Activated CD4-positive, alpha-beta T cell treated with anti-CD3 and anti-CD28 coated beads, Interleukin-2, amount 10 ng/mL, durations not matched to agents 7 days and 5 days (primary cell): ENCODE measurements at places on chromosomes 3 and 15. TPM values are rescaled to one million over a fixed set of nuclear protein-coding genes. Genes with fewer than 3 reads are reported as not detected.
A peak's percentile ranks its signal among the peaks of the same experiment; 100 is the strongest.

The SUCNR1 gene
- not detected for total RNA-seq

DNA sequence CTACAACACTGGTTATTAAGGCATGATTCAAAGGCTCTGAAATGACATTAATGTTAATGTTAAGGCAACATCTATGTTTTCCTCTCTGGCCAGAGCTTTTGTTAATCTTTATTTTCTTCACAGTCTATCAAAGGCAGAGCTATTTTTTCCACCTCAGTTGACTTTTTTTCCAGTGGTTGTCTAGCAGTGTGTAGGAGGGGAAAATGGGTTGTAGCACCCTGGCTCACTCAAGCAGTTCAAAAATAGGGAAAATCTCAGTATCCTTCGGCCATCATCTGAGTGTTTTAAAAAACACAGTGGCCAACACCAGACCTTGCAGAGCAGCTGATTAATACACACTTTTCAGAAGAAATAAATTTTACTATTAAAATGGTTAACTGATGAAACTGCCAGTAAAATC is 21.4 kb downstream of the CBLB start:
- DNase-seq, result no peak

- no peak for DNase-seq
Measured at GRCh38 chr15:68511073-68511991, 67.5 kb upstream of the CORO2B start.

The TMEM212 gene
- not detected for total RNA-seq

DNA sequence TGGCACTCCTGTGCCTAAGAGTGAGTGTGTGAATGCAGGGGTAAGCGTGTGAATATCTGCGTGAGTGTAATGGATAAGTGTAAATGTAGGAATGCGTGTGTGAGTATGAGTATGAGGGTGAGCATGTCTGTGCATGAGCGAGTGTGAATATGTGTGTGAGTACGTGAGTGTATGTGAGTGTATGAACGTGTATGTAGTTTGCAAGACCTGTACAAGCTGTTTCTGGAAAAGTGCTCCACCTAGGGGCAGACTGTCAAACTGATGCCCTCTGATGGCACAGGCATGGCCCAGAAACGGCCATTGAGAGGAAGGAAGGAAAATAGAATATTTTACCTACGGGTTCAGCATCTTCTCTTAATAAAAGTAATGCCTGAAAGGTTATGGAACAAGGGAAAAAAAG is 24.4 kb upstream of the FRMD4B start:
- peak; percentile 78 for DNase-seq

The SEMA3B gene
- total RNA-seq, result 0.37 TPM

The LMAN1L gene
- total RNA-seq, result 0.92 TPM

The TMEM42 gene
- 10.7 TPM for total RNA-seq

The NPAP1 gene
- not detected for total RNA-seq

DNA sequence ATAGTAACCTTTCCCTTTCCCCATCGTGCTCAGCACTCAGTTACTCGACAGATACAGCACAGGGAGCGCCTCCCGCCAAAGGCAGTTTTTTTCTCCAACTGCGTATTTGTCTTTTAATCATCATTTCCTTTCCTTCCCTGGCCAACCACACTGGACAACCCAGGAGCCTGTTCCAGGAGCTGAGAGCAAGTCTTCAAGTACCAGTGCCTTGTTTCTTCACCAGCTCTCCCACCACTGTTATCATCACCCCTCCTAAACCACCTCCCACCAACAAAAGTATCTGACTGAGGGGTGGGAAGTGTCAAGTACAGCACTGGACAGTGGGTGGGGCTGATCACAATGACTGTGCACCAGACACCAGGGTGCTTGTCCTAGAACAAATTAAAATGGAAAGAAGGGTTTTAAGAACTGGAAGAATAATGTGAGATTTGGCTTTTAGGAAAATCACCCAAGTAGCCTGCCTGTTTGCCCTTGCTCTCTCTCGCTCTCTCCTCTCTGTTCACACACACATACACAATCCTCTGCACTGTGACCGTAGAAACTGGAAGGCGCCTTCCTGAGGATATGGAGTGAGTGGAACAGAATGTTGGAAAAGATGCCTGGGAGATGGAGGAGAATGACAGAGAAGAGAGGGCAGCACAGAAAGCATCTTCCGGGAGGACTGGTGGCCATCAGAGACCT is 126.3 kb downstream of the TNIK start:
- no peak for DNase-seq

The PATL2 gene
- 15.9 TPM for total RNA-seq

The CLRN1 gene
- not detected for total RNA-seq

The ALPK3 gene
- total RNA-seq, result 0.15 TPM

- DNase-seq, result peak; percentile 52
Measured at GRCh38 chr3:160400030-160400701, 716 bp downstream of the SMC4 start.

The TMEM266 gene
- total RNA-seq, result not detected
